Left renal pelvis (tissue), 4 donors: ENCODE measurements at places on chromosomes 2 and 18.
A peak's percentile ranks its signal among the peaks of the same experiment; 100 is the strongest.

GRCh38 chr18:75043478-75043877 is 165.5 kb downstream of the PTGR3 start:
- no peak for DNase-seq

DNA sequence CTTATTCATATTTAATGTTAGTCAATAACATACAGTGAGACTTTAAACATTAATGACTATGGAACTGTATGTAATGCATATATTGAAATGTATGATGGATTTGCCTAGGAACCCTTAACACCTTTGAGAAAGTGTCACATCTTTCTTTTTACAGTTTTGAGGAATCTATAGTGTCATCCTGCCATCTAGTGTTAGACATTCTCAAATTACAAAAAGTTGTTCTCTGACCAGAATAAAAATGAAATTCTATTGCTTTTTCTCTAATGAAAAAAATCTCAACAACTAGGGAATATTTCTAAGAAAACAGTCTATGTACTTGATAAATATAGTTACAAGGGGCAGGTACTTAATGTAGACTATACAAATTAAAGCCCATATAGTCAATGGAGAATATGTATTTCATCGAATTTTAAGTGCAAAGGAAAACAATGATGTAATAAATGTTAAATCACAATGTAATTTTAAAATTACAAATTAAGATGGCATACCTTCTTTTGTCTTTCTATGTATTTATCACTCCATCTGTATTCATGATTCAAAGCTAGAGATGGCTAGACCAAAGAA is 5.1 kb upstream of the CALCRL start:
- DNase-seq: no peak

GRCh38 chr18:61606759-61607158 is 273.5 kb downstream of the CDH20 start:
- no peak for DNase-seq

- no peak for DNase-seq
These were observed 44.2 kb downstream of the GPD2 start for GRCh38 chr2:156480376-156480775.

- peak; percentile 24 for DNase-seq
These were observed 216.3 kb upstream of the DTNA start for GRCh38 chr18:34493566-34494358.

DNA sequence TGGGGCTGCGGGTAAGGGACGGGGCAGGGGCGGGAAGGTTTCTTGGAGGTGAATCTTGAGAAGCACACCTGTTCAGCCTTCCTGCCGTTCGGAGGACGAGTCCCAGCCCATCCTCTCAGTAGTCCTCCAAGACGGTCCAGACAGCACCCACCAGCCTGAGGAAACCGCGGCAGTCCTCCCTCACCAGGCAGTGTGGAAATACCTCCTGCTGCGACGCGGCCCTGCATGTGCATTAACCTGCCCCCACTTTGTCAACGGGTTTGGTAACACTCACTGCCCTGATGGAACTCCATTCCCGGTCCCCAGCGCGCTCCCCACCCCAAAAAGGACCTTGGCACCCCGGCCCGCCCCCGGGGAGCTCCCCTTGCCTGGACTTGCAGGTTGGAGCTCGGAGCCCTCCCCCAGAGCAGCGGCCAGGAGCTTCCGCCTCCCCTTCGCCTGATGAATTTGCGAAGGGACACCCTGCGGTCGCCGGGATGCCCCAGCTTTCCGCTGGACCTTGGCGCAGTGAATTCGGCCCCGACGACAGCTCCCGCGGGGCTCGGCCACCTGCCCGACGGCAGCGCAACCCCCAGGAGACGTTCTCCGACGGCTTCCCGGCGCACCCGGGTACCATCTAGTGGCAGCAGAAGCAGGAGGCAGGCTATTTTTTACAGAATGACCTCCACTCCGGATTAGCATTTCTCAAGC is 31.5 kb downstream of the ACVR1C start:
- DNase-seq: peak; percentile 4

- no peak for DNase-seq
These were observed 79.3 kb downstream of the ACAA2 start for GRCh38 chr18:49733896-49734585.

DNA sequence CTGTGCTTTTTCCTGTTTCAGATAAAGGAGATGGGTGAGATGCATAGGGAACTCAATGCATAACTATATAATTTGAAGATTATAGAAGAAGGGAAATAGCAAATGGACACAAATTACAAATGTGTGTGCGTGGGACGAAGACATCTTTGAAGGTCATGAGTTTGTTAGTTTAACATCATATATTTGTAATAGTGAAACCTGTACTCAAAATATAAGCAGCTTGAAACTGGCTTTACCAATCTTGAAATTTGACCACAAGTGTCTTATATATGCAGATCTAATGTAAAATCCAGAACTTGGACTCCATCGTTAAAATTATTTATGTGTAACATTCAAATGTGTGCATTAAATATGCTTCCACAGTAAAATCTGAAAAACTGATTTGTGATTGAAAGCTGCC is 16.4 kb upstream of the MSH2 start:
- no peak for DNase-seq

DNA sequence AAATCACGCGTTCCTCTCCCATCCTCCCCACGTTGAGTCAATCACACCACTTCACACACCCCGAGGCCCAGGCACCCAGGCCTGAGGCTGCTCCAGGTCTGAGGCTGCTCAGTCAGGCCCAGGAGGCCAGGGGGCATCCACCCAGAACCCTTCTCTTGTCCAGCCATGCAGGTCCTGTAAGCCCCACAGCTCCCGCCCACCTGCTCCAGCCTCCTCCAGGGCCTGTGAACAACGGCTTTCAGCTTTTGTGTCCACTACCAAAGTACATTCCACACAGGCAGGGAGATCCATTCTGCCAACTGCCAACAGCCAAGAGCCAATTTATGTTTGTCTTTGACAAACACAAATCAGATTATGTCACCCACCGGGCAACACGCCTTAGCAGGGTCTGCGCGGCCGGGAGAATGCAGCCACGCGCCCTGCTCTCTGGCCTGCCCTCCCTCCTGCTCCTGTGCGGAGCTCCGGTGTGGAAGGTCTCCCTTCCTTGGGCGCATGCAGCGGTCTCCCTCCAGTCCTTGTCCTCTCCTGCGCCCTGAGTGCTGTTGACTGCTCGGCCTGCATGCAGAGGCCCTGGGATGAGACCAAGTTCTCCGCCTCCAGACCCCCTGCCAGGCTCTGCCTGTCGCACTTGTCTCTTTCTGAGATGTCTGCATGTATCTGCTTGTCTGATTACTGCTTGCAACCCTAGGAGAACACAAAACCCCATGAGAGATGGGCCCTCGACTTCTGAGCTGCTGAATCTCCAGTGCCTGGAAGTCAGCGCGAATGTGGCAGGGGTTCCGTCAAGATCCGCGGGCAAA is 146.6 kb downstream of the ZNF516 start:
- no peak for DNase-seq
